ENCODE measurements at places on chromosomes 1 and 21. TPM values are rescaled to one million over a fixed set of nuclear protein-coding genes. Genes with fewer than 3 reads are reported as not detected.
A peak's percentile ranks its signal among the peaks of the same experiment; 100 is the strongest.

GRCh38 chr1:228802386-228803220 lies 67.3 kb downstream of the RHOU start:
- DNase-seq, result no peak

- DNase-seq, result peak; percentile 93
These were observed 811 bp downstream of the SH3D21 start for GRCh38 chr1:36306902-36307456.

DNA sequence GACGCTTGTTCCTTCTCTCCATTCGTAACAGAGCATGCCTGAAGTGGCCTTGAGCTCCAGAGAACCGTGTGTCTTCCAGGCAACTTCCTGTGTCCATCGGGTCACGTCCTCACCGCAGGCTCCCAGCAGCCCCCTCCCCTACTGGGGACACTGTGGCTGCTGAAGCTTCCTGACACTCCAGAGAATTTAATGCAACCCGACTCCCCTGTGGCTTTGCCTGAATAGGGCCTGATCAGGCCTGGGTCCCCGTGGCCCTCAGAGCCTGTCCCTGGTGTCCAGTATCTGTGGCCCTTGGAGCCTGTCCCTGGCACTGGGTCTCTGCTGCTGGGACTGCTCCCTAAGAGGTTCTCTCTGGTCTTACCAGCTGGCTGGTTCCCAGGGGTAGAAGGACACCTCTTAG lies 219.7 kb upstream of the VAMP3 start:
- no peak for DNase-seq

DNA sequence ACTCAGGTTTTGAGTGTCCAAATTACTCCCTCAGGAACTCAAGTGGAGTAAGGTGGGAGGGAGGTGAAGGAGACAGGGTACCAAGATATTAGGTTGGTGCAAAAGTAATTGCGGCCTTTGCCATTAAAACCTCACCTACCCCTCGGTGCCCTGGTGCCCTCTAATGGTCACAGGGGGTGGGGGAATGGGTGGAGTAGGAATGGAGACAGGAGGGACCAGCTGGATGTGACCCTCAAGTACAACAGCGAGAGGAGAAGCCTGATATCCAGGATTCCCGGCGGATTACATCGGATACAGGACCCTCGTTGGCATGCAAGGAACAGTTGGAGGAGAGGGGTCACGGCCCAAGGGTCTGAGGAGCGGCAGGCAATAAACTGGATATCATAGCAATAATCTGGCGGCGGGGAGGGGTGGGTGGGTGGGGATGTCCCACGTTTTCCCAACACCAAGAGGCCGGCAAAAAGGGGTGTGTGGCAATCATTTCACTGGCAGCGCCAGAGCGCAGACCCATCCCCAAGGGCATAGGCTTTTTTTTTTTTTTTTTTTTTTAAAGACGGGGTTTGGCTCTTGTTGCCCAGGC lies 4.3 kb upstream of the ZBTB7B start:
- no peak for DNase-seq

DNA sequence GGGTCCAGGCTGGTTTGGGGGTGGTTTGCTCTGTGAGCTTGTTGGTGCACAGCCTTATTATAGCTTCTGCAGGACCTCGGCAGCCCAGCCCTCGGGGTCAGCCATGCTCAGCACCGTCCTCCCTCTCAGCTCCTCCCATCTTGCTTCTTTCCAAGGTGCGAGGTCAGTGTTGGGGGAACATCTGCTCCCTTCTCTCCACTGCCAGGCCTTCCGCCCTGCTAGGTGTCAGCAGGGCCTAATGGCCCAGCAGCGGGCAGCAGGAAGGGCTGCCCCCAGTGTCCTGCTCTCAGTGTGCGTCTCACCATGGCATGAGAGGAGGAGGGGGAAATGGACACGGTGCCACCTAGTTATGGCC lies 36.5 kb upstream of the LRRC3 start:
- DNase-seq, result no peak

GRCh38 chr1:12601700-12602658 lies 16.0 kb downstream of the DHRS3 start:
- no peak for DNase-seq

DNA sequence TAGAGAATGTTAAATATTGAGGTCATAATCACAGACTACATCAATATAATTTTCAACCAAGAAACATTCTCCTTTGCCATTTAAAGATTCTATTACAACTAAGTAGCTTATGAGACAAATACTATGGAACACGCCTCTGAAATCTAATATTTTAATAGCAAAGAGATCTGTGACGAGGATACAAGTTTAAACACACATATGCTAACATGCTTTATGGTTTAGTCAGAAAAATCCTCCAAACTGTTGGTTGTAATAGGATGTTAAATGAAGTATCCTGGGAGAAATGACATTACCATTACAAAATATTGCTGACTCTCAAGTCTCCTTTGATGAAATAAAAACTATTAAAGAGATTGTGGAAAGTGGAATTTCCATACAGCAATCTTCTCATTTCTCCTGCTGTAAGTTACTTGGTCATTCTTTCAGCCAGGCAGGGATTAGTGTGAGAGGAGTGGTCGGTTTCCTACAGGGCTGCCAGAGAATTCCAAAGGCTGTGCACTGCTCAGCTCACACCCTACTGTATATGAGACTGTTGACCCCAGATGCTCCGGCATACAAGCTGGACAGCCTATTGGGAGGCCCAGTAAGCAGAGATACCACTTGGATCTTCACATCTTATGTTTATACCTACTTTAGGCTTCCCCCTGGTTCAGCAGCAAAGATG lies 26.6 kb downstream of the SCYL3 start:
- no peak for DNase-seq

DNA sequence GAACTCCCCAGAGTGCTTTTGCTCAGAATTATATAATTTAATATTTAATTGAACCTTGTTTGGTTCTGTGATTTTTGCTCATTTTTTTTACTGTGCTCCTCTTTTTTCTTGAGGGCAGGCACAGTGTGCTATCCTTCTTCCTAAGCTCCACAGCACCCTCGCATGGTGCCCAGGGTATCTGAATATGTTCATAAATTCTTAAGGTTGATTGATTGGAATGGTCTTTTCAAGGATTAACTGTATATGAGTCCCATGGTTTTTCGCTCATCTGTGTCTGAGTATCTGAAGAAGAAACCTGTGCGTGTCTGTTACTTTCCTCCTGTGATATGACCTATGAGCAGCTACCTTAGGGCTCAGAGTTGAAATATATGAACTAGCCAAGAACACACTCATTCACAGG lies 393.7 kb downstream of the HLX start:
- no peak for DNase-seq

GRCh38 chr1:208157769-208158168 lies 86.4 kb downstream of the PLXNA2 start:
- no peak for DNase-seq

GRCh38 chr1:239897458-239897857 lies 194.2 kb upstream of the FMN2 start:
- no peak for DNase-seq

DNA sequence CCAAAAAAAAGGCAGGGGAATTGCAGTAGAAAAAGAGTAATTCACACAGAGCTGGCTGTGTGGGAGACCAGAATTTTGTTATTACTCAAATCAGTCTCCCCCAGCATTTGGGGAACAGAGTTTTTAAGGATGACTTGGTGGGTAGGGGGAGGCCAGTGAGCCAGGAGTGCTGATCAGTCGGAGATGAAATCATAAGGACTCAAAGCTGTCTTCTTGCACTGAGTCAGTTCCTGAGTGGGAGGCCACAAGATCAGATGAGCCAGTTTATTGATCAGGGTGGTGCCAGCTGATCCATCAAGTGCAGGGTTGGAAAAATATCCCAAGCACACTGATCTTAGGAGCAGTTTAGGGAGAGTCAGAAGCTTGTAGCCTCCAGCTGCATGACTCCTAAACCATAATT lies 23.7 kb upstream of the EDARADD start:
- DNase-seq, result peak; percentile 19

Gene LIPI
- total RNA-seq, result not detected

Gene COA6
- 39.7 TPM for total RNA-seq

Gene PLA2G4A
- 0.13 TPM for total RNA-seq

Data from activated CD4-positive, alpha-beta memory T cell treated with anti-CD3 and anti-CD28 coated beads, Interleukin-2, amount 10 ng/mL, durations not matched to agents 7 days and 5 days (primary cell).